ENCODE measurements at places on chromosomes 2 and 18. TPM values are rescaled to one million over a fixed set of nuclear protein-coding genes. Genes with fewer than 3 reads are reported as not detected.
A peak's percentile ranks its signal among the peaks of the same experiment; 100 is the strongest.

The CROCC2 gene
- total RNA-seq = not detected

The EMILIN2 gene
- 2.8 TPM for total RNA-seq

The FABP1 gene
- not detected for total RNA-seq

The VSNL1 gene
- total RNA-seq = not detected

The C2orf80 gene
- not detected for total RNA-seq

The ASB18 gene
- total RNA-seq = not detected

The IL37 gene
- total RNA-seq = not detected

The CFAP221 gene
- total RNA-seq = not detected

The HES6 gene
- 6.5 TPM for total RNA-seq

The DQX1 gene
- 0.26 TPM for total RNA-seq

DNA sequence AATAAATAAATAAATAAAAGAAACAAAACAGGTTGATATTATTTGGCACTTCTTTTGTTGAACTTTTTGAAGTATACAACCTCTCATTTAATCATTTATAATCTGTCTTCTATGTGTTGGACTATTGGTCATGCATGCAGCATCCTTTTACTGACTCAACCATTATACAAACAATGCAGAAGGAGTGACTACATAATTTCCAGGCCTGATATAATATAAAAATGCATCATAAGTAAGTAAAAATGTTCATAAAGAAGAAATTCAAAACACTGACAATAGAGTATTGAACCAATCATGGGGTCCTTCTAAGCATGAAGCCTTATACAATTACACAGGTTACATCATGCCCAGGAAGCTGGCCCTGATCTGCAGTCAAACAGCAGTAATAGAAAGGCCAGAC, 141.5 kb upstream of the FN1 start:
- no peaks in the 10 kb centered on the region for H3K27me3 ChIP-seq
- no peak for DNase-seq
- no peaks in the 10 kb centered on the region for H3K36me3 ChIP-seq
- no peak overlapping the region for H3K4me3 ChIP-seq

GRCh38 chr2:64745562-64745961, 91.8 kb upstream of the SERTAD2 start:
- no peak overlapping the region for H3K4me3 ChIP-seq
- H3K36me3 ChIP-seq = no peaks in the 10 kb centered on the region
- H3K27me3 ChIP-seq = no peaks in the 10 kb centered on the region
- DNase-seq = no peak
- no peak overlapping the region for H3K27ac ChIP-seq
- H3K4me1 ChIP-seq = peaks cover 25% of the 10 kb centered on the region

- peaks cover 5% of the 10 kb centered on the region for H3K4me1 ChIP-seq
- no peak overlapping the region for H3K27ac ChIP-seq
- H3K27me3 ChIP-seq = no peaks in the 10 kb centered on the region
- H3K36me3 ChIP-seq = peaks cover 38% of the 10 kb centered on the region
- DNase-seq = no peak
Observed at GRCh38 chr2:8954990-8955389, 48.5 kb downstream of the MBOAT2 start.

DNA sequence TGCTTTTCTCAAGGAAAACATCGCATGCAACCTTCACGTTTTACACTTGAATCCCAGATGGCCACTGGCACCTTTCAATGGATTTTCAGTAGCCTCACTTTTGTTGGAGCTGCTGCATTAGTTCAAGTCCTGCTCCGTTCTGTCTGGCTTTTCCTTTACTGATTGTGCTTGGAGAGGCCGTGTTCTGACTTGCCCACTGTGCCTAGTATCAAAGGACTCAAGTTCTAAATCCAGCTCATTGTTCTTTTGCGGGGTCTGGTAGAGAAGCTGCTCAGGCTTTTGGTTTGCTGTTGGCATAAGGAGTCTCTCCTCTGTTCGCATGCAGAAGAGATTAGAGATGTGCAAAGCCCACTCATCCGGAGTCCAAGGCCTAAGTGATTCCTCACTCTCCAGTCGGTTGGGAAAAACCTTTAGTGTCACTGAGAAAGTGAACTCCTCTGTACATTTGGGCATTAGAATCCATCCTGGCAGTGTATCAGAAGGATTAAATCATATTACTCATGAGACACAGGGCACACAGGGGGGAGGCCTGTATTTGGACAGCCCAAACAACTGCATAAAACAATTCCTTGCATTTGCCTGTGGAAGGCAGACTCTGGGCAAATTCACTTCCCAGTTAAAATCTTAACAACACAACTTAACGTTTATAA, 69.7 kb downstream of the NCK2 start:
- no peak overlapping the region for H3K4me3 ChIP-seq
- H3K4me1 ChIP-seq = peaks cover 3% of the 10 kb centered on the region
- DNase-seq = no peak
- peaks cover 16% of the 10 kb centered on the region for H3K36me3 ChIP-seq
- no peaks in the 10 kb centered on the region for H3K27me3 ChIP-seq

- H3K4me3 ChIP-seq = no peak overlapping the region
- peaks cover 38% of the 10 kb centered on the region for H3K4me1 ChIP-seq
- DNase-seq = no peak
- H3K27ac ChIP-seq = no peak overlapping the region
Observed at GRCh38 chr2:26725521-26725820, 32.9 kb downstream of the KCNK3 start.

DNA sequence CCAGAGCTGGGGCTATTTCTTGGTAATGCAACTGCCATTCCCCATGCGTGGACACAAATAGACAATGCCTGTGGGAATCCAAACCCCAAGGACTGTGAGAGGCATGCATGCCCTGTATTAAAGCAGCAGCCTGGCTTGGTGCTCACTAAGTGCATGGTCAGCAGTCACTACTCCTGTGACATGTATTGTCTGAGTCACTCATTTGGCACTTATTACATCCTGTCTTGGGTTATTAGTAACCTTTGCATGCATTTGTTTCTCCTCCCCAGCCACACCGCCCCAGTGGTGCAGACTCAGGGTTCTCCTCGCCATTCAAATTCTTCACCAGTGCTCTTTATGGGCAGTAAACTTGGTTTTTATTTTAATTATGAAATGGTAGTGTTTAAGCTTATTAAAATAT, 30.2 kb downstream of the PRKCE start:
- H3K36me3 ChIP-seq = no peaks in the 10 kb centered on the region
- peaks cover 6% of the 10 kb centered on the region for H3K4me1 ChIP-seq
- H3K27me3 ChIP-seq = no peaks in the 10 kb centered on the region
- no peak overlapping the region for H3K4me3 ChIP-seq

GRCh38 chr2:170465241-170465640, 249.9 kb upstream of the SP5 start:
- H3K27me3 ChIP-seq = peaks cover 1% of the 10 kb centered on the region
- no peak overlapping the region for H3K4me3 ChIP-seq
- no peak for DNase-seq
- no peak overlapping the region for H3K27ac ChIP-seq
- H3K36me3 ChIP-seq = no peaks in the 10 kb centered on the region

DNA sequence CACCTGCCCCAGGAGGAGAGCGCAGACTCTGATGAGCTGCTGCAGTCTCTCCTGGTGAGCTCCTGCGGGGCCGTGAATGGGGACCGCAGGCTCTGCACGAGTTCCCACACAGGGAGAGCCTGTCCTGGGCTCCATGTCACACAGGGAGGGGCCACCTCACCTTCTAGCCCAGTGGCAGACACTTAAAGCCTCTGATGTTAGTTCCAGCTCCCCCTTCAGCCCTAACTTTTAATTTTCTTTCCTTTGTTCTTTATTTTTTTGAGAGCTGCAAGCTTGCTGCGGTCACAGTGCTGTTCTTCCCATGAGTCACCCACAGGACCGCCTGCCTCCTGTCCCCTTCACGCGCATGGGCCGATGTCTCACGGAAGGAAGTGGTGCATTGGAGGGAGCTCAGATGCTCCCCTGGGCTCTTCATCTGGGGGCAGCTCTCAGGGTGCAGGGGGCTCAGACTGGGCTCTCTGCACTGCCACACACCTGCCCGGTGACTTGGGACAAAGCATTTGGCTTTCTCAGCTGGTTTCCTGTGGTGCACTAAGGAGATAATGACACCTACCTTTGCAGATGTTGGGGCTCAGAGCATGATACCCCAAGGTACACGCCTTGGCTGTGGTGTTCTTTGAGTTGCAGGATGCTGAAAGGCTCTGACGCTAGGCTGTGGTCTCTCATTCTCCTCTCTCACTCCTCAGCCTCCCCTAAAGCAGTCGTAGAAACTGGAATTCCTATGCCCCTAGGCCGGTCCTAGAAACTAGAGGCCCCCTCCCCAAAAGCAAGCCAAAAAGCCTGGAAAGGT, 37.2 kb upstream of the PXDN start:
- no peak overlapping the region for H3K4me3 ChIP-seq
- H3K4me1 ChIP-seq = no peaks in the 10 kb centered on the region
- H3K27me3 ChIP-seq = peaks cover 36% of the 10 kb centered on the region
- DNase-seq = no peak

DNA sequence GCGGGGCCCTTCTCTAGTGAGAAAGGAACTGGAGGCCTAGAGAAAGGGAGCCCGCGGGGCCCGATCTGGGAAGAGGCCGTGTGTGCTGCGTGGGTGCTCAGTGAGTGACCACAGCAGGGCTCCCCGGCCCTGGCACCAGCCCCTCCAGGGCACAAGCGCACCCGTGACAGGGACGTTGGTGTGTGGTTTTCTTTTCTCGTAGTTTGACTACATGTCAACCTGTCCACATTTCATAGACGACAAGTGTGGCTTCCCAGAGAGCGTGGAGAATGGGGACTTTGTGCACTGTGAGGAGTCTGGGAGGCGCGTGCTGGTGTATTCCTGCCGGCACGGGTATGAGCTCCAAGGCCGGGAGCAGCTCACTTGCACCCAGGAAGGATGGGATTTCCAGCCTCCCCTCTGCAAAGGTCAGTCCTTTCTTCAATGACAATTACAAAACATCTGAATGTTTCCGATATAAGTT, 83.1 kb downstream of the TPO start:
- H3K27ac ChIP-seq = no peak overlapping the region
- peak; percentile 78 for DNase-seq
- H3K4me1 ChIP-seq = no peaks in the 10 kb centered on the region
- H3K36me3 ChIP-seq = no peaks in the 10 kb centered on the region

GRCh38 chr2:203664029-203664755, 42.2 kb upstream of the CD28 start:
- no peaks in the 10 kb centered on the region for H3K27me3 ChIP-seq
- no peak overlapping the region for H3K4me3 ChIP-seq
- H3K36me3 ChIP-seq = no peaks in the 10 kb centered on the region
- H3K4me1 ChIP-seq = no peaks in the 10 kb centered on the region
- H3K27ac ChIP-seq = no peak overlapping the region

GRCh38 chr18:33821503-33821902, 243.5 kb downstream of the ASXL3 start:
- H3K27me3 ChIP-seq = no peaks in the 10 kb centered on the region
- H3K27ac ChIP-seq = peak overlapping the region; percentile 32
- peaks cover 19% of the 10 kb centered on the region for H3K4me1 ChIP-seq
- H3K4me3 ChIP-seq = no peak overlapping the region

- no peaks in the 10 kb centered on the region for H3K27me3 ChIP-seq
- H3K27ac ChIP-seq = no peak overlapping the region
- H3K4me3 ChIP-seq = no peak overlapping the region
- no peaks in the 10 kb centered on the region for H3K4me1 ChIP-seq
- H3K36me3 ChIP-seq = no peaks in the 10 kb centered on the region
- no peak for DNase-seq
Observed at GRCh38 chr2:165803123-165803760, 9.2 kb upstream of the GALNT3 start.

GRCh38 chr2:96631804-96632435, 6.2 kb downstream of the KANSL3 start:
- H3K36me3 ChIP-seq = peaks cover 32% of the 10 kb centered on the region
- peaks cover 23% of the 10 kb centered on the region for H3K4me1 ChIP-seq
- no peaks in the 10 kb centered on the region for H3K27me3 ChIP-seq
- H3K27ac ChIP-seq = no peak overlapping the region
- DNase-seq = no peak

DNA sequence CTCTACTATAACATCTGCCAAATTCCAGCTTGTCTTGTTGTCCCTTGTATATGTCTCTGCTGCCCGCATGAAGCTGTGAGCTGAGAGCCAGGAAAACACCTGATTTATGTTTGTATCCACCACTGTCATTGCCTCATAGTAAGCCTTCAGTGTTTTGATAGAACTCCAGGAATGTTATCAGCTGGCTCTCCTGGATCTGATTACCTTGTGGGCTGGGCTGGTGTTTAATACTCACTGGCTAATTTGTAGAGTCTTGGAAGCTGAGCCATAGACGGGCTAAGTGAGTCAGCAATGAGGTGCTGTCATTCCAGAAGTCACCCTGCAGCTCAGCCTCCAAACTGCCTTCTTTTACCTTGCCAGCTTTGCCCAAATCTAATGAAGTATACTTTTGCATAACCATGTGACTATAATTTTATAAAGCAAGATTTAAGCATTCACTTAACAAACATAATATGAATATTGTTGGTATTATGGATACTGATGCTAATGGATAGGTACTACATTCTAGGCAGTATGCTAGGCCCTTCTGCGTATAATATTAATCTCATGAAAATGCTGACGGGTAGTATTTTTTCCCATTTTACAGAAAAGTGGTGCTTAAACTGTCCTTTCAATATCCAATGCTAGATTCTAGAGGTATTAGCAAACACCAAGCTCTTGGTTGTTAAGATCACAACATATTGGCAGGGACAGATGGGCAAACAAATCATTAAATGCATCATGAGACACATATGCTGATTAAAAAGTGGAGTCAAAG, 62.7 kb upstream of the GATA6 start:
- H3K4me1 ChIP-seq = no peaks in the 10 kb centered on the region
- H3K27ac ChIP-seq = no peak overlapping the region
- DNase-seq = no peak

- peaks cover 6% of the 10 kb centered on the region for H3K36me3 ChIP-seq
- peaks cover 10% of the 10 kb centered on the region for H3K27me3 ChIP-seq
- H3K4me1 ChIP-seq = peaks cover 2% of the 10 kb centered on the region
- H3K27ac ChIP-seq = no peak overlapping the region
- no peak for DNase-seq
- H3K4me3 ChIP-seq = no peak overlapping the region
Observed at GRCh38 chr2:20404950-20405349, 41.9 kb upstream of the RHOB start.

- H3K4me1 ChIP-seq = peaks cover 8% of the 10 kb centered on the region
- DNase-seq = no peak
- H3K36me3 ChIP-seq = peaks cover 7% of the 10 kb centered on the region
- no peak overlapping the region for H3K4me3 ChIP-seq
- H3K27me3 ChIP-seq = no peaks in the 10 kb centered on the region
Observed at GRCh38 chr18:70176537-70176936, 28.9 kb downstream of the RTTN start.

DNA sequence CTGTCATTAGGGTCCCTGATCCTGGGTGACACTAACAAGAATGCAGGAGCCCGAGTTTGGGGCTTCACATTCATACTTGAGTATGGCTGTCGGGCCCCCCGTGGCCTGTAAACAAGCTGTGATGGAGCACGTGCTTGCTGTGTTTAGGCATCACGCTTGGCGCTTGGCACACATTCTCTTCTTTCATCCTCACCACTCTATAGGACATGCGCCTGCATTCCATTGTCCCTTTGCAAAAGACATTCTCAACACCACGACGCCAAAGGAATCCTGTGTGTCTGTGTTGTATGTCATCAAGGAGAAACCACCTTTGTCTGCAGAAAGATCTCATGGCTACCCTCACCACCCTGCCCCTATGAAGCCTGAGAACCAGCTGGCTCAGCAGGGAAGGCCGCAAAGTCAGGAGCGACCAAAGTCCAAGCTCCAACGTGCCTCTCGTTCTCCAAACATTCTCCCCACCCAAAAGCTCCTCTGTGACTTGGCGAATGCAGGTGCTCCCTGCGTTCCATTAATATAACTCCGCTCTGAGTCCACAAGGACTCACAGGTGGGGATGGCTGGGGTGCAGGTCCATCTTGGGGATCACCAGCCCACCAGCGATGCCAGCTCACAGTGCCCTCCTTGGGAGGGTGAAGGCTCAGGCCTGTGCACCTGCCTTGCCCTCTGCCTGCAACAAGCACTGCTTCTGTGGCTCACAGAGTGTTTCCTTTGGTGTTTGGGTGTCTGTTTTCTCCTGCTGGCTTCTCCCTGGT, 6.2 kb upstream of the PER2 start:
- H3K4me1 ChIP-seq = peaks cover 2% of the 10 kb centered on the region
- H3K27me3 ChIP-seq = peaks cover 19% of the 10 kb centered on the region
- no peaks in the 10 kb centered on the region for H3K36me3 ChIP-seq
- H3K4me3 ChIP-seq = no peak overlapping the region
- no peak overlapping the region for H3K27ac ChIP-seq
